Esophagus squamous epithelium (tissue), 5 donors: ENCODE measurements at places on chromosomes 1 and 21.

DNA sequence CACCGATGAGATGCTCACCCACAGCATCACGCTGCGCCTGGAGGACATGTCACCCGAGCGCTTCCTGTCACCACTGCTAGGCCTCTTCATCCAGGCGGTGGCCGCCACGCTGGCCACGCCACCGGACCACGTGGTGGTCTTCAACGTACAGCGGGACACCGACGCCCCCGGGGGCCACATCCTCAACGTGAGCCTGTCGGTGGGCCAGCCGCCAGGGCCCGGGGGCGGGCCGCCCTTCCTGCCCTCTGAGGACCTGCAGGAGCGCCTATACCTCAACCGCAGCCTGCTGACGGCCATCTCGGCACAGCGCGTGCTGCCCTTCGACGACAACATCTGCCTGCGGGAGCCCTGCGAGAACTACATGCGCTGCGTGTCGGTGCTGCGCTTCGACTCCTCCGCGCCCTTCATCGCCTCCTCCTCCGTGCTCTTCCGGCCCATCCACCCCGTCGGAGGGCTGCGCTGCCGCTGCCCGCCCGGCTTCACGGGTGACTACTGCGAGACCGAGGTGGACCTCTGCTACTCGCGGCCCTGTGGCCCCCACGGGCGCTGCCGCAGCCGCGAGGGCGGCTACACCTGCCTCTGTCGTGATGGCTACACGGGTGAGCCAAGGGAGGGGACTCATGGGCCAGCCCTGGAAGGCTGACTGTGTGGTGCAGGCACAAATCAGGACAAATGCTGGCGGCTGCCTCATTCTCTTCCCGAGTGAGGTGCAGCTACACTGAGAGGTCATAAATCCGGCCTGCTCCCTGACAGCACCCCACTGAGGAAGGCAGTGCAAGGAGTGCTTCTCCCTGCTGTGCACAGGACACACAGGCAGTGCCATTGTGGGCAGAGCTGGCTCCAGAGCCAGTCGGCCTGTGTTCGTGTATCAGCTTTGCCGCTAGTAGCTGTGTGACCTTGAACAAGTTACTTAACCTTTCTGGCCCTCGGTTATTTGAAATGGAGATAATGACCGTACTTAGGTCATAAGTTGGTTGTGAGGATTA is 9.4 kb downstream of the CELSR2 start:
- no peak for DNase-seq

- no peak for DNase-seq
These were observed 55.4 kb downstream of the EPRS1 start for GRCh38 chr1:219990782-219991510.

DNA sequence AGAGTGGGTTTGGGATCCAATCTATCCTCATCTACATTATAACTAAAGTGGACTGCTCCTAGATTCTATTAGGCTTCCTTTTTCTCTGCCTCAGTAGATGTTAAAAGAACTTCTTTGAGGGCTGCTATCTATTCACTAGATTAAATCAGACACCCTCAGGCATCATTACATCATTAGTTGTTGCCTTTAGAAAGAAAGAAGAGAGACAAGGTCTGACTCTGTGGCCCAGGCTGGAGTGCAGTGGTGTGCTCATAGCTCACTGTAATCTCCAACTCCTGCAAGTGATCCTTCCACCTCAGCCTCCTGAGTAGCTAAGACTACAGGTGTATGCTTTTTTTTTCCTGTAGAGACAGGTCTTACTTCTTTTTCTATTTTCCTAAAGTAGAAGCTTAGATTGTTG is 71.1 kb upstream of the EXO1 start:
- no peak for DNase-seq

- no peak for DNase-seq
These were observed 87.5 kb upstream of the FMN2 start for GRCh38 chr1:240004086-240004749.

DNA sequence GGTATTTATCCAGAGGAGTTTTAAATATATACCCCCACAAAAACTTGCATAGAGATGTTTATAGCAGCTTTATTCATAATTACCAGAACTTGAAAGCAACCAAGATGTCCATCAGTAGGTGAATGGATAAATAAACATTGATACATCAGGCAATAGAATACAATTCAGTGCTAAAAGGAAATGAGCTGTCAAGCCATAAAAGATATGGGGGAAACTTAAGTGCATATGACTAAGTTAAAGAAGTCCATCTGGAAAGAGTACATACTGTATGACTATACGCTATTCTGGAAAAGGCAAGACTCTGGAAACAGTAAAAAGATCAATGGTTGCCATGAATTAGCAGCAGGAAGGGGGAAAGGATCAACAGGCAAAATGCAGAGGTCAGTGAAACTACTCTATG is 366.7 kb downstream of the HHIPL2 start:
- no peak for DNase-seq

DNA sequence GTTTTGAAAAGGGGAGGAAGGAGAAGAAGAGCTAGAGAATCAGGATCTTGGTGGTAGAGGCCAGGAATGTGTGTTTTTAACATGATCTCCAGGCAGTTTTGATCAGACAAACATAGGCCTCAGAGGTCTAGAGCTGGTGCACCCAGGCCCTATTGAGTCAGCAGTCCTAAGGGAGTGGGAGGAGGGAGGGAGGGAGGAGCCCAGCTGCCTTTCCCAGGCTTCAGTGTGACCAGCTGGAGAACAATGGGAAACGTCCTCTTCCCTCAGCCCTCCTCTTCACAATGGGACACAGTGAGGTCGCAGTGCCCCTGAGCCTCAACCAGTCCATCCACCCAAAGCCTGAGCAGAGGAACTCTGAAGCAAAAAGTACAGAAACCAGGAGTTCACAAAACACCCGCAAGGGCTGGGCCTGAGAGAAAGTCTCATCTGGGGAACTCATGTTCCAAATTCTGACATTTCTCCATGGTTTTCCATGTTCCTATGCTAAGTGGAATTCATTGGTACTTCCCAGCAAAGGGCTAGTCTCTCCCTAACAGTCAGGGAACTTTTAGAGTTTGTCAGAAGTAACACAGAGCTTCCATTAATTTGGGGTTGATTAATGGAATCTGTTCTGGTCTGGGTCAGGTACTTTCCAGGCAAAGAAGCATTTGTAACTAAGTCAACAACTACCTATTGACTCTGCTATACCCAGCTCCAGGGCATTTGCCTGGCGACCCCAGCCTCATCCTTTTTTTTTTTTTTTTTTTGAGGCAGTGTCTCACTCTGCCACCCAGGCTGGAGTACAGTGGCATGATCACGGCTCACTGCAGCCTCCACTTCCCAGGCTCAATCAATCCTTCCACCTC is 37.5 kb downstream of the ELAPOR1 start:
- DNase-seq, result no peak

GRCh38 chr1:68268896-68269483 is 36.7 kb upstream of the WLS start:
- DNase-seq, result no peak

- no peak for DNase-seq
These were observed 42.2 kb downstream of the SLC37A1 start for GRCh38 chr21:42555756-42556438.

DNA sequence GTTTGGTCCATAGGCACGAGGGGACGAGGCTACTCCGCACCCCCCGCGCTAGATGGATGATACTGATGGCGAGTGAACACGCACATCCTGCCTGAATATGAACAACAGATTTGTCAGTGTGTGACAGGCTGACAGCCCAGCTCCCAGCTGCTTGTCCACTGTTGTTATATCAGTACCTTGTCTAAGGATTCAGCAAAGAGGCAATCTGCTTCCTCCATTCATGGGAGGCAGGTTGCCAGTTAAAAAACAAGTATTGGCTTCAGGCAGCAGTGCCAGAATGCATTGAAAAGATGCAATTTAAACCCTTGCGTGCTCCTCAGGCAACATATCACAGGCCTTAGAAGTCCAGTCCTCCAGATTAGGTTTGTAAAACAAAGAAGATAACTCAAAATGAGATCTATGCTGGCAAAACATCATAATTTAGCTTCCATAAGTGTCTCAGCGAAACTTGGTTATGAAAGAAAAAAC is 223.3 kb downstream of the GPATCH2 start:
- no peak for DNase-seq

GRCh38 chr1:179951383-179952144 is 3.0 kb upstream of the CEP350 start:
- no peak for DNase-seq

DNA sequence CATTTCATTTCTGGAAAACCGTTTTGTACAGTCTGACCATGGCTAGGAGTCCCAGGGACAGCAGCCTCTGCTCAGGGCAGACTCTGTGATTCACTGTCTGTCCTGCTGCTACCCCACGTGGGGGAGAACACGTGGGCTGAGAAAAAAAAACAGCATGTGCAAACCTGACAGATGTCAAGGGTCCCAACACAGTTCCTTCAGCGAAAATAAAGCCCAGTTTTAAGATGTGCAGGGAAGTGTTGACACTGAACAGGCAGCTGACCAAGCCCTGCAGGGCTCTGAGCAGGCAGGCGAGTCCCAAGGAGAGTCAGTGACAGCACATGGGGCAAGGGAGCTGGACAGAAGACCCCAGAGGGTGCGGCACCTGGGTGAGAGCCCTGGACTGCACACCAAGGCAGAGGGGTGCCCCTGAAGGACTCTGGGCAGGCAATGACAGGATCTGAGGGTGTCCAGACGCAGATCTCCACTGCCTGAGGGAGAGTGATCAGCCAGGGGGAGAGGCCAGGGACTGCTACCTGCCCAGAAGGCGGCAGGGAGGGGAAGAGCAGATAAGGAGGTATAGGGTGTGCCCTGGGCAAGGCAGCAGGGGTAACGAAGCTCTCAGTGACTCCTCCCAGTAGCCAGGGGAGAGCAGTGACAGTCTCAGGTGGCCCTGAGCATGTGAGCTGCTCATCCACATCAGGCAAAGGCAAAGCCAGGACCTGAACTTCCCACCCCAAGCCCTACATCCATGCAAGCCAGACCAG is 5.1 kb upstream of the SPATC1L start:
- DNase-seq, result no peak

- DNase-seq, result no peak
These were observed 27.4 kb downstream of the DTL start for GRCh38 chr1:212062832-212063438.

DNA sequence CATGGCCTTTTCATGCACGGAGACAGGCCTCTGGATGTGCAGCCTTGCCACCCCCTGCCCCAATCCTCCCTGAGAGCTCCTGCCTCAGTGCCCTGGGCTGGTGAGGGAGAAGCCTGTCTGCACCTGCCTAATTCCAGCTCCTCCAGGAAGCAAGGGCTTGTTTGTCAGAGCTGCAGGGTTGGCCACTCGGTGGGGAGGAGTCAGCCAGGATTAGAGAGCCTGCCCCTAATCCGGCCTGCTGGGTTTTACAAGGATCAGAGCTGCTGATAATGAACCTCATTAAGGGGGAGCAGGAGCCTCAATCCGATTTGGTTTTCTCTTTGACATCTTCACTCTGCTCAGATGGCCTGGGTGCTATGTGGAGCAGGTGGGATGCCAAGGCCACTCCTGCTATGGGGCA is 31.9 kb upstream of the LHX4 start:
- DNase-seq, result no peak

DNA sequence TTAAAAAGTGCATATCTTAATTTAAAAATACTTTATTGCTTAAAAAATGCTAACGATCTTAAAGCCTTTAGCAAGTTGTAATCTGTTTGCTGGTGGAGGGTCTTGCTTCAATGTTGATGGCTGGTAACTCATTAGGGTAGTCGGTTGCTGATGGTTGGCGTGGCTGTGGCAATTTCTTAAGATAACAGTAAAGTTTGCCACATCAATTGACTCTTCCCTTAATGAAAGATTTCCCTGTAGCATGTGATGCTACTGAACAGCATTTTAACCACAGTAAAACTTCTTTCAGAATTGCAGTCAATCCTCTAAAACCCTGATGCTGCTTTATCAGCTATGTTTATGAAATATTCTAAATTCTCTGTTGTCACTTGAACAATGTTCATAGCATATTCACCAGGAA is 6.8 kb upstream of the SAMD13 start:
- DNase-seq, result no peak

DNA sequence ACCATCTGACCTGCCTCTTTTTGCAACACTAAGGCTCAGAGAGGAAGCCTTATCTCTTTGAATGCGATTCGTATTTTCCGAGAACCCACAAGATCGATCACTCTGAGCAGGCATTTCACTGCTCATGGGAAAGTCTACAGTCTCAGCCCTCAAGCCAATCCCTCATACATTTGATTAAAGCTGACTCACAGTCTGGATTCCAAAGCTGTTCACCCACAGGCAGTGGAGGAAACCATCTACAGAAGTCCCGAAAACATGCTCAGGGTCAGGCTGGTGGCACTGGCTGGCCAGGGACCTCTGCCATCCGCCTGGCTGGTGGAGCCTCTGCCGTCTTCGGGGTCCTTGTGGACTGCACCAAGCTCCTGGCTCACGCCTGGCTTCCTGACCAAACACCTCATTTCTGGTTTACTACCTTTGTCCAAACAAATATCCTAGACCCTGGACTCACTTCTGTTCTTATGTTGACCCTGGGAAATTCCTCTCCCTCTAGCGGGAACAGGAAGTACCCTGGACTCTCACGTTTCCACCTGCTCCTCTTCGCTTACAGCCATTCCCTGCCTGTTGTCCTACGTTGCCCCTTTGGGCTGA is 650.0 kb downstream of the SMYD3 start:
- DNase-seq, result no peak

- DNase-seq, result no peak
These were observed 48.0 kb upstream of the WLS start for GRCh38 chr1:68280286-68280685.

GRCh38 chr1:56268519-56269140 is 310.7 kb downstream of the PLPP3 start:
- DNase-seq, result no peak

GRCh38 chr21:23690316-23690715 is 1917.0 kb downstream of the MRPL39 start:
- no peak for DNase-seq

DNA sequence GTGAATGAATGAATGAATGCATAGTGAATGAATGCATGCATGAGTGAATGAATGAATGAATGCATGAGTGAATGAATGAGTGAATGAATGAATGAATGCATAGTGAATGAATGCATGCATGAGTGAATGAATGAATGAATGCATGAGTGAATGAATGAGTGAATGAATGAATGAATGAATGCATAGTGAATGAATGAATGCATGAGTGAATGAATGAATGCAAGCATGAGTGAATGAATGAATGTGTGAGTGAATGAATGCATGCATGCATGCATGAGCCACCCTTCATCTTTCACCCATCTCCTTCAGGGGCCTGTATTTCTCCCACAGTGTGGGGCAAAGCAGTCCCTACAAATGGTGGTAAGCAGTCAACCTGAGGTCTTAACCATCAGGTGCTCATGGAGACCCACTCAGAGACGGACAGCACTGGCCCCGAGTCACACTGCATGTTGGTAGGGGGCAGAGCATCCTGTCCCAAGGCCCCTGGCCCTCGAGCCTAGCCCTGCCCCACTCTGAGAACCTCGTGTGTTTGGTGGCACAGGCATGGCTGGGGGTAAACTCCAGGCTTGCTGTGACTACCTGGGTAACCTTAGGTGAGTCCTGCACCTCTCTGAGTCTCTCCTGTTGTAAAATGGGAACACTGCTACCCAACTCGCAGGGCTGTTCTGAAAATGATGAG is 28.0 kb upstream of the PAX7 start:
- DNase-seq, result no peak

GRCh38 chr1:158371188-158371953 is 17.7 kb downstream of the CD1E start:
- DNase-seq, result no peak
